HS-5 (cell line): ENCODE measurements at places on chromosomes 12 and 14.
A peak's percentile ranks its signal among the peaks of the same experiment; 100 is the strongest.

DNA sequence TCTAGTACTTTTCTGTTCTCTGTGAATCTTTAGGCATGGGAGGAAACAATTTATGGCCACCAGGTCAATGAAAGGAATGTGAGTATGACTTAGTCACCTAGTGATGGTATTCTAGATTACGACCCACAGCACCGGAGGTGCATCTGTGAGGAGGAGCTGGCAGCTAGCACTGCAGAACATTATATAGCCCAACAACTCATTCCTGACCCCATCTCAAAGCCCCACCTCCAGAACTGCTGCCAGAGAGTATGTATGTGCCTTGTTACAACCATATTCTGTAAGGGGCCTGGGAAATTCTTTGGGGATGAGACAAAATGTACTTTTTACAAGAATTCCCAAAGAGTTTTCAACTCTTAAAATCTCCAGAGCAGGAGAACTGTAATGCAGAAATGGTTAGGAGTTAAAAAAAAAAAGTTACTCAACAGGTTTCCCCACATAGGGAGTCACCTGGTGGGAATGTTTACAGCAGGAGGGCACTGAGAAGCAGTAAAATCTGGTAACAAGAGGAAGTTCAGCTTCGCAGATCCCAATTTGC lies 34.9 kb upstream of the CERS5 start:
- peak; percentile 97 for DNase-seq

GRCh38 chr14:32761381-32761968 lies 177.2 kb upstream of the NPAS3 start:
- peak; percentile 9 for DNase-seq

DNA sequence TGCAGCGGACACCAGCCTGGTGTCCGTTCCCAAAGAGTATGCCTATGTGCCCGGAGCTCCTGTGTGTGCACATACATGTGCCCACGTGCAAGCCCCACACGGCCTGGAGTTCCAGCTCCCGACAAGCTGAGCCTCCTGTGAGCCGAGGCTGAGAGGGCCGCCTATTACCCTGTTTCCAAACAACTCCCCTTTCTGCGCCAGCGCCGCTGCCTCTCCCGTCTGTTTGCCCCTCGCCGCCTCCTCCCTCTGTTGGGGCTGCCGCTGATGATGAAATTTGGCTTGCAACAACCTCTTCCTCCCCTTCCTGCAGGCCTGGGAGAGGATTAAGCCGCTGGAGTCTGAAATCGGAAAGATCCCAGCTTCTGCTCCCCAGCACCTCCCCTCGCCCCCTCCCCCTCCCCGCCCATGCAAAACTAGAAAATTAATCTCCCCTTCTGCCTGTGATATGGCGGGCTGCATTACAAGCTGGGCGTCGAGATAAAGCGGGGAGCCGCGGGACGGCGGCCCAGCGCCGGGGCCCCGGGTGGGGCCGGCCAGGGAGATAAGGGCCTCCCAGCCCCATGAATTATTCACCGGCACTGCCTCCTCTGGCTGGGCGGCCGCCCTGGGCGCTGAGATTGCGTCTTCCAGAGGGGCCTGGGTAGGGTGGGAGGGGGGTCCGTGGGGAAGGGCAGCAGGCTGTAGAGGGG lies 6.8 kb upstream of the ASIC1 start:
- no peak for DNase-seq

- no peak for DNase-seq
Measured at GRCh38 chr12:47814539-47815170, 5.0 kb downstream of the HDAC7 start.

GRCh38 chr12:113477842-113478215 lies 6.2 kb upstream of the LHX5 start:
- no peak for DNase-seq

- no peak for DNase-seq
Measured at GRCh38 chr12:97063292-97063935, 156.4 kb downstream of the NEDD1 start.

GRCh38 chr12:78778339-78778738 lies 86.2 kb upstream of the SYT1 start:
- DNase-seq, result no peak

GRCh38 chr12:49645146-49646039 lies 22.0 kb downstream of the PRPF40B start:
- no peak for DNase-seq

- DNase-seq, result no peak
Measured at GRCh38 chr14:91496790-91497189, 13.3 kb downstream of the PPP4R3A start.

GRCh38 chr14:92252323-92252722 lies 70.6 kb upstream of the SLC24A4 start:
- DNase-seq, result no peak

DNA sequence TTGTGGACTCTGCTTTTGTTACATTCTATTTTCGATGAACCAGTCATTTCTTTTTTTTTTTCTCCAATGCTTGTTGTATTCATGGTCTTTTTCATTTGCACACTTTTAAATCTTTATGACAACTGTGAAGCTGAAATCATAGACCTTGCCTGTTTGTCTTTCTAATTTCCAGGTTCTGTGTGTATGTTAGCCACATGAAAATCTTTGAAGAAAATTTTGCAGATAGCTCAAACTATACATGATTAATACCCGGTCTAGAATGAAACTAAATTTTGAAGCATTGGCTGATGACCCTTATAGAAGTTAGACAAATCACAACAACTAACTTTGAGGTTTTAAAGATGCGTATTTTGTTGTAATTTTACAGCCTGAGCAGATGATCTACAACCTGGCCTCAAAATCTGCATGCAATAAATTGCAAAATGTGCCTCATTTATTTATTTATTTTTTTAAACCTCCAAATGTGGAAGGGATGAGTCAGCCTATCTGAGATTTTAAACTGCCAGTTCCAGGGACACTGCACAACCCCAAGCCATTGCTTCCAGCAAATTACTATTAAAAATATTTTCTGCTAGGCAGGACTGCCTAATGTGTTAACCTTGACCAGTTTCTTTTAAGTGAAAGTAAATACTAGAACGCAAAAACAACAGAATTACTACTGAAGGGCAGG lies 96.3 kb upstream of the NAV3 start:
- DNase-seq, result no peak

DNA sequence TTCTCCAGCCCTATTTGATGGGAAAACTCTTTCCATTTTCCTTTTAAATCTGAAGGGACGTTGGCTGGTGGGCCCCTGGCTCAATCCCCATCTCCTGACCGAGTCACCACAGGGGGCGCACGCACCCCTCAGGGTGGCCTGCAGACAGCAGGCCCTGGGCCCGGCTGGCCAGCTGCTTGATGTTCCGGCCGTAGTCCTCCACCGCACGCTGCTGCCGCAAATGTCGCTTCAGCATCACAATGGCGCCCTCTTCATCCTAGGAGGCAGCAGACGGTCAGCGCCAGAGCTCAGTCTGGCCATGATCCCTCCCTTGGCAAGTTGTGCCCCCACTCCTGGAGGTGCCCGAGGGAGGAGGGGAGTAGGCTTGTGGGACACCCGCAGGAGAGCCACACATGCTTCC lies 70.0 kb downstream of the PLEKHG3 start:
- no peak for DNase-seq

DNA sequence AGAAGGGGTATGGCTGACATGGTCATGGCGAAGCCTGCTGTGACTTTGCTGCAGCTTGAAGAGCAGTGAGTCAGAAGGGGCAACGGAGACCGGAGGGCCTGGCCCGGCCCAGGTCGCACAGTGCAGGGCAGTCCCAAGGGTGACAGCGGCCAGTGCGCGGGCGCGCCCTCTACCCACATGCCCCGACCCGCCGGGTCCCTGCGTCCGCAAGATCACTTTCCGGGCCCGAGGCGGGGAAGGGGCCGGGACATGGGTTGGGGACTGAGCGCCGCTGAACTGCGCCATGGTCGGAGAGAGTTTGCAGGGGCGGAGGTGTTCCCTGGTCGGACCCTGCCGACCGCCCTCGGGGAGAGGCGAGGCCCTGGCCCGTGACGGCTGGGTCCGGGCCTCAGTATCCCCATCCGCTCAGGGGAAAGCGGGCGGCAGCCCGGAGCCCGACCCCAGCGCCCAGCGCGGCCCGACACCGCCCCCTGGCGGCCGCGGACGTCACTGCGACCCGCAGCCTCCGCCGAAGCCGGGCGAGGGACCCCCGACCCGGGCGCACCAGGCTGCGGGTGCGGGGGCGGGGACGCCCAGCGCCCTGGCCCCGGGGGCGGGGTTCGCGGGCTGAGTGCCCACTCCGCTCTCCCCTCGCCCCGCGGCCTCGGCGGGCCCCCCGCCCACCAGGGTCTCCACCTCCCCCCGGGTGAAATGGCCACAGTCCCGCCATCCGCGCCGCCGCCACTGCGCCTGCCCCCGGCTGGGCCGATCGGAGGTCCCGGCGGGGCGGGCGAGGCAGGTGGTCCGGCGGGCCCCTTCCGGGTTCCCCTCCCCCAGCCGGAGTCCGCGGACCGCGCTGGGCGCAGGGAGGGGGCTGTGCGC lies 7.2 kb upstream of the ANKRD9 start:
- DNase-seq, result no peak

GRCh38 chr12:8822298-8822697 lies at the start of gene A2ML1:
A2ML1 (plus strand) TSS chr12:8822621; CDS start chr12:8822652, 31 bp downstream.
- DNase-seq, result no peak

GRCh38 chr12:111037047-111037446 lies 116.7 kb upstream of the MYL2 start:
- no peak for DNase-seq

- no peak for DNase-seq
Measured at GRCh38 chr12:93956551-93956950, 191.8 kb upstream of the PLXNC1 start.

DNA sequence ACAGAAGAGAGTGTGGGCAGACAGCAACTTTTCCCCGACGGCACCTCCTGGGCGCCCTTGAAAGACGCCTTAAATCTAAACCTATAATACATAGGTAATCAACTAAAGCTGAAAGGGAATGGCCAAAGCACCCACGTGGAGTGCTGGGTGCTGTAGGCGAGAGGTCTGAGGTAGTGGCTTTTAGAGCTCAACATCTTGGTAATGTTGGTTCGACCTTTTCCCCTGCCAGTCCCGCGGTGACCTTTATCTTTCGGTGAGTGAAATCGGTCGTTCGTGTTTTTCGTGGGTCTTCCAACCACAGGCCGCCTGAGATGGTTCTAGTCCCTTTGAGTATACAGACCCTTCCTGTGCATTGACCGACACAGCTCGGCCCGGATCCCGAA lies 9.1 kb downstream of the OR6S1 start:
- no peak for DNase-seq

- DNase-seq, result peak; percentile 49
Measured at GRCh38 chr12:49750027-49750995, 9.0 kb downstream of the TMBIM6 start.

- no peak for DNase-seq
Measured at GRCh38 chr12:51127050-51127729, 43.8 kb upstream of the CSRNP2 start.

GRCh38 chr12:124906606-124907261 lies 7.7 kb downstream of the UBC start:
- peak; percentile 82 for DNase-seq

DNA sequence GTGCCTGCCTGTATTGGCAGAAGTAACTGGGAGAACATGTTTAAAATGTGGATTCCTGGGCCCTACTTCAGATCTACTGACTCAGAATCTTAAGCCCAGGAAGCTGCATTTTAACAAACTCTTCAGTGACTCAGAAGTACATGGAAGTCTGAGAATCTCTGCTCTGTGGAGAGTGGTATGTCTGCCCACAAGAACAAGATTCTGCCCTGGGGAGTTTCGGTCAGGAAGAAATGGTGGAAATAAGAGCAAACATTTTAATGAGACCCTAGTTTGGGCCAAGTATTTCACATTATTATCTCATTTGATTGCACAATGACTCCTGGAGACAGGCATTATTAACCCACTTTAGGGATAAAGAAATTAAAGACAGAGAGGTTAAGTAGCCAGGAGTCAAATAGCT lies 8.2 kb downstream of the ALDH1L2 start:
- no peak for DNase-seq

DNA sequence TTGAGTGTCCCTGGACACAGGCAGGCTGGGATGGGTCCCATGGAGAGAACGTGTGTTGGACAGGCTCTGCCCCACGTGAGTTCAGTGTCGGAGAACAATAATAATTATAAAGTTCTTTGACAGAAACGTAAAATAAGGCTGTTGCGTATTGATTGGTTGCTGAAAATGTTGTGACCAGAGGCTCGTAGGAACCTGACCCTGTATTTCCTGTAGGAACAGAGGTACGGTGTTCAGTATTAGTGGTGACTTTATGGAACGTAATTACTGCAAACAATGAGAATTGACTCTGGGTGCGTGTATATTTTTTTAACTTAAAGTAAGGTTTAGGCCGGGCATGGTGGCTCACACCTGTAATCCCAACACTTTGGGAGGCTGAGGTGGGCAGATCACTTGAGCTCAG lies 7.8 kb downstream of the MTA1 start:
- no peak for DNase-seq

GRCh38 chr12:129401572-129401971 lies 502.3 kb downstream of the TMEM132D start:
- no peak for DNase-seq

DNA sequence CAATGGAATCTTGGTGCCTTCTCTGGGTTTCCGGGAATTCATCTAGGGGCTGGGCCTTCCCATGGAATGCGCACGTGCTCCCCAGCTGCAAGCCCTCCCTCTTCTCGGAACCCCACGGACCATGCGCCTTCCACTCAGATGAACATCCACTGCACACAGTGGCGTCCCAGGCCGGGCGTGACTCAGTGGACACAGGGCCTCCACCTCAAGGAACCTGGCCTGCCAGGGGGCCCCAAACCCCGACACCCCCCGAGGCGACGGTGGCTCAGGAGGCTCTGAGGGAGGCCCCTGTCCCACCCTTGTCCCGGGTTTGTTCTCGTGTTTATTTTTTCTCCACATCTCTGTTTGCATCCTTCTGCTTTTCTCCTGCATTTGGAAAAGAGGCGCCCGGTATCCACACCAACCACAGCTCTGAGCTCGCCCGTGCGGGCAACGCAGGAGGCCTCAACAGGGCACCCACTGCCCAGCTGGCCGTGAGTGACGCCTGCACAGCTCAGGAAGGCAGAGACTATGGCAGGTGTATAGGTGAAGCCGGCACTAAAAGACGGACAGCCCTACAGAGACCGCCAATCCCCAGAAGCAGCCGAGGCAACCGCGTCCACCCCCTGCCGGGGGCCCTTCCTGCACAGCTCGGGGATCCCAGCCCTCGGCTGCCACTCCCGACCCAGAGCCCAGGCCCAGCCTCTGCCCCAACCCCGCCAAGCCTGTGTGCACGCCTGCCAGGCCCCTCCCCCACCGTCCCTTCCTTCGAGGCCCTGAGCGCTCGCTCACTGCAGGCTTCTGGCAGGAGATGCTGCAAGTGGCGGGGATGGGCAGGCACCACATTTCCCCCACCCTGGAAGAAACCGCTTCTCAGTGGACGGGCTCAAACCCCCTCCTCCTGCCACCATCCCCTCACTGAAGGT lies 23.8 kb upstream of the GALNT9 start:
- no peak for DNase-seq

GRCh38 chr12:123471374-123472068 lies 13.6 kb downstream of the SNRNP35 start:
- no peak for DNase-seq
